CD14-positive monocyte (primary cell): ENCODE measurements at places on chromosomes 1 and 21.

- H3K4me3 ChIP-seq: no peak overlapping the region
- no peaks in the 10 kb centered on the region for H3K27me3 ChIP-seq
- no peak overlapping the region for H3K27ac ChIP-seq
- no peak for DNase-seq
Observed at GRCh38 chr1:42703888-42704464, 21.8 kb downstream of the YBX1 start.

DNA sequence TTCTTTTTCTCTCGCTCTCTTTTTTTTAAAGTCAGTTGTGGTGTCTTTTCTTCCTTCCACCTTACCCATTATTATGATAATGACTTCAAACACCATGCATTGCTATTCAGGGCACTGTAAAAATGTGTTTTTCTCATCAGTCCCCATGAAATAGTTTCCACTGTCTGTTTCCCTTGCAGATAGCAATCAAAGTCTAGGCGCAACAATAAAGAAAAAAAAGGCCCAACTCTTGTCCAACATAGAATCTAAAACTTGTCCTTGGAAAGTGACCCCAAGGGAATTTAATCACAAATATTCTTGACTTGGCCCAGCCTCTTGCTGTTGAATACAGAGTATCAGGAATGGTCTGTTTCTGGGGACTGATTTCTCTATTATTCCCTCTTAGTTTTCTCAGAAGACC is 382.5 kb downstream of the PLPP3 start:
- no peak for DNase-seq
- no peak overlapping the region for H3K27ac ChIP-seq
- no peaks in the 10 kb centered on the region for H3K36me3 ChIP-seq
- no peaks in the 10 kb centered on the region for H3K27me3 ChIP-seq

- H3K4me1 ChIP-seq: peaks cover 14% of the 10 kb centered on the region
- H3K36me3 ChIP-seq: peaks cover 44% of the 10 kb centered on the region
- no peak overlapping the region for H3K27ac ChIP-seq
- no peak for DNase-seq
- H3K27me3 ChIP-seq: no peaks in the 10 kb centered on the region
Observed at GRCh38 chr1:32810358-32810757, 6.8 kb downstream of the YARS1 start.

- H3K27ac ChIP-seq: no peak overlapping the region
- DNase-seq: no peak
- H3K4me1 ChIP-seq: no peaks in the 10 kb centered on the region
- no peaks in the 10 kb centered on the region for H3K36me3 ChIP-seq
- no peaks in the 10 kb centered on the region for H3K27me3 ChIP-seq
- no peak overlapping the region for H3K4me3 ChIP-seq
Observed at GRCh38 chr1:229980009-229980408, 87.0 kb upstream of the GALNT2 start.

- H3K4me1 ChIP-seq: no peaks in the 10 kb centered on the region
- no peaks in the 10 kb centered on the region for H3K27me3 ChIP-seq
- peaks cover 32% of the 10 kb centered on the region for H3K36me3 ChIP-seq
- no peak overlapping the region for H3K27ac ChIP-seq
Observed at GRCh38 chr1:33152685-33153432, 29.0 kb downstream of the TRIM62 start.

DNA sequence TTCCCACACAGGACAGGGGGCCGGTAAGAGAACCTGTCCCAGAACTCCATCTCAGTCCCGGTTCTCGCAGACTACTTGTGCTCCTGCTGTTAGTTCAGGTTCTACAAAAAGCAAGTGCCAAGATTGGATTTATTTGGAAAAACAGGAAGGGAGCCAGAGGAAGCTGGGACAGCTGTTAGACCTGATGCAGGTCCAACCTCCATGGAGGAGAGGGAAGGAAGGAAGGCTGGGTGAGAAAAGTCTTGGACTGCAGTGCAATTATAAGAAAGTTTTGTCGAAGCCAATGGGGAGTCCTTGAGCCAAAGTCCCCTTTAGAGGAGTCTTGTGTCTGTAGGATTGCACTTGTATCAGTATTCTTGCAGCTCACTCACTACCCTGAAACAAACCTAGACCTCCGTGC is 191.2 kb downstream of the GREM2 start:
- no peaks in the 10 kb centered on the region for H3K27me3 ChIP-seq
- no peaks in the 10 kb centered on the region for H3K36me3 ChIP-seq
- no peaks in the 10 kb centered on the region for H3K4me1 ChIP-seq
- H3K27ac ChIP-seq: no peak overlapping the region
- DNase-seq: no peak

- H3K4me3 ChIP-seq: no peak overlapping the region
- no peaks in the 10 kb centered on the region for H3K27me3 ChIP-seq
- H3K4me1 ChIP-seq: no peaks in the 10 kb centered on the region
- no peak for DNase-seq
- H3K36me3 ChIP-seq: peaks cover 7% of the 10 kb centered on the region
Observed at GRCh38 chr1:16266411-16267118, 29.6 kb upstream of the CPLANE2 start.

GRCh38 chr1:41455479-41456332 is 28.8 kb downstream of the EDN2 start:
- no peaks in the 10 kb centered on the region for H3K36me3 ChIP-seq
- no peak overlapping the region for H3K27ac ChIP-seq
- no peaks in the 10 kb centered on the region for H3K4me1 ChIP-seq
- DNase-seq: no peak
- no peak overlapping the region for H3K4me3 ChIP-seq
- H3K27me3 ChIP-seq: no peaks in the 10 kb centered on the region

- no peak for DNase-seq
- H3K36me3 ChIP-seq: no peaks in the 10 kb centered on the region
- H3K4me3 ChIP-seq: no peak overlapping the region
- H3K4me1 ChIP-seq: peaks cover 13% of the 10 kb centered on the region
- H3K27ac ChIP-seq: no peak overlapping the region
Observed at GRCh38 chr1:58754073-58754613, 29.7 kb downstream of the JUN start.

GRCh38 chr21:42682661-42683210 is 29.3 kb downstream of the PDE9A start:
- peaks cover 6% of the 10 kb centered on the region for H3K27me3 ChIP-seq
- H3K27ac ChIP-seq: no peak overlapping the region
- H3K4me1 ChIP-seq: peaks cover 6% of the 10 kb centered on the region
- H3K36me3 ChIP-seq: no peaks in the 10 kb centered on the region
- no peak for DNase-seq
- no peak overlapping the region for H3K4me3 ChIP-seq

- H3K4me1 ChIP-seq: no peaks in the 10 kb centered on the region
- H3K27ac ChIP-seq: no peak overlapping the region
- no peak overlapping the region for H3K4me3 ChIP-seq
- no peak for DNase-seq
Observed at GRCh38 chr1:54339126-54339525, 67.1 kb downstream of the SSBP3 start.

DNA sequence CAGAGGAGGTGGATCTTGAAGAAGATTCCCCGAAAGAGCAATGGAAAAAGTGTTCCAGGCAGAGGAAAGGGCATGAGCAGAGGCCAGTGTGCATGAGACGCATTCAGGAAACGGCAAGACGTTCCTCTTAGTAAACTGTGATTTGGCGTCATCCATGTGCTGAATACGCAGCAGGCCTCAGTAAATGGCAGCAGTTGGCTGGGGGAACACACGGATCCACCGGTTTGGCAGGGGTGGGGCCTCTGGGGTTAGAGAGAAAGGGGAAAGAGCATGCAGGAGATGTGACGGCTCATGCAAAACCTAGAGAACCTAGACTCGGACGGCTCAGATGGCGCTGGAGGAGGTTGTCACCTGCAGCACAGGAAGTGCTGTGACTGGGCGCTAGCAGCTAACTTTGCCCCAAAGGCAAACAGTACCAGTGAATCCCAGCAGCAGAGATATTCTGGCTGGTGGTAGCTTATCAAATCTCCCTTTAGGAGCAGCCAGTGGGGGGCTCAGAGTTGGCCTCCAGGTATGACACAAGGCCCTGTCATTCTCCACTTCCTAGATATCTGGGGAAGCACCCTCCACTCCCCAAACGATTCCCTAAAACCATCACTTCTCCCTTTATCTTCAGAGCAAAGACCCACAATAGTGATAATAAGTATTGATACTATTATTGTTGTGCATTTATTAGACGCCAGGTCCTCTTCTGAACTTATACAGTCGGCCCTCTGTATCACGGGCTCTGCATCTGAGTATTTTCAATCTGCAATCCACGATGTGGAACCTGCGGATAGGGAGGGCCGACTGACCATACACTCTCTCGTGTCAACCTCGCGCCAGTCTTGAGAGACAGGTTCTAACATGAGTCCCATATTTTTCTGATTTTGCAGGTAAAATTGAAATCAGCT is 7.6 kb downstream of the LAPTM5 start:
- H3K27me3 ChIP-seq: no peaks in the 10 kb centered on the region
- H3K4me3 ChIP-seq: no peak overlapping the region
- peaks cover 80% of the 10 kb centered on the region for H3K36me3 ChIP-seq
- DNase-seq: peak; percentile 55
- H3K4me1 ChIP-seq: peaks cover 100% of the 10 kb centered on the region

- DNase-seq: no peak
- H3K27me3 ChIP-seq: no peaks in the 10 kb centered on the region
- no peak overlapping the region for H3K27ac ChIP-seq
Observed at GRCh38 chr1:96416701-96417444, 304.7 kb upstream of the PTBP2 start.

- peak; percentile 99 for DNase-seq
- H3K4me1 ChIP-seq: peaks cover 57% of the 10 kb centered on the region
Observed at GRCh38 chr1:206050655-206051235, 2.2 kb upstream of the RHEX start.

DNA sequence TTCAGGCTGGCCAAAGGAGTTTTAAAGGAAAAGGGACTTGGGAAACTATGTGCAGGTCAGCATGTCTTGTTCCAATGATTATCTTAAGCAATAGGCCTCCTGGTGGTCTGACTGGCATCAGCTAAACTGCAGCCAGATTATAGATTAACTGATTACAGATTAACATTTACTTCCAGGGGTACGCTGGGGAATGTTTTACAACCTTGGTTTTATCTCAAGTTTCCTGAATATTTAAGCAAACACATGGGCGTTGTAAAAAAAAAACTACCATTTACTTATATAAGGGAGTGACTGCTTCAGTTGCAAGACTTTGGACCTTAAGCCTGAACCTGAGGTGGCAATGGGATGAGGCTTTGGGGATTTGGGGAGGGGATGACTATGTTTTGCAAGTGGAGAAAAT is 600.6 kb upstream of the B3GALT2 start:
- H3K36me3 ChIP-seq: no peaks in the 10 kb centered on the region
- H3K27ac ChIP-seq: no peak overlapping the region
- no peak for DNase-seq
- H3K27me3 ChIP-seq: no peaks in the 10 kb centered on the region
- no peak overlapping the region for H3K4me3 ChIP-seq

DNA sequence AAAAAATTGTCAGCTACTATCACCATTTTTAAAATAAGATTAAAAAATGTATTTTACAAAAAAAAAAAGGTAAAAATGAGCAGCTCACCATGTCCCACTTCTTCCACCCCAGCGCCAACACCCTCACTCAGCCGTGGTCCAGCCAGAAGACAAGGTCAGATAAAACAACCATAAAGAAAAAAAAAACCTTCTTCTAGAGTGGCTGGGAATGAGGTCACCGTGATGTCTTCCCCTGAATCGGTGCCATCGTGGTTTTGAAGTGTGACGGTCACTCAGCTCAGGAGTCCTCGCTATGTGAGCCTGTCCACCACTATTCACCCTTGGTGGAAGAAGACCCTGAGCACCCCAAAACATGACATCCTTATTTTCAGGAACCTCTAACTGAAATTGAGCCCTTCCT is 38.1 kb downstream of the B3GALT5 start:
- H3K4me1 ChIP-seq: no peaks in the 10 kb centered on the region
- H3K27ac ChIP-seq: no peak overlapping the region
- DNase-seq: no peak
- H3K36me3 ChIP-seq: no peaks in the 10 kb centered on the region

DNA sequence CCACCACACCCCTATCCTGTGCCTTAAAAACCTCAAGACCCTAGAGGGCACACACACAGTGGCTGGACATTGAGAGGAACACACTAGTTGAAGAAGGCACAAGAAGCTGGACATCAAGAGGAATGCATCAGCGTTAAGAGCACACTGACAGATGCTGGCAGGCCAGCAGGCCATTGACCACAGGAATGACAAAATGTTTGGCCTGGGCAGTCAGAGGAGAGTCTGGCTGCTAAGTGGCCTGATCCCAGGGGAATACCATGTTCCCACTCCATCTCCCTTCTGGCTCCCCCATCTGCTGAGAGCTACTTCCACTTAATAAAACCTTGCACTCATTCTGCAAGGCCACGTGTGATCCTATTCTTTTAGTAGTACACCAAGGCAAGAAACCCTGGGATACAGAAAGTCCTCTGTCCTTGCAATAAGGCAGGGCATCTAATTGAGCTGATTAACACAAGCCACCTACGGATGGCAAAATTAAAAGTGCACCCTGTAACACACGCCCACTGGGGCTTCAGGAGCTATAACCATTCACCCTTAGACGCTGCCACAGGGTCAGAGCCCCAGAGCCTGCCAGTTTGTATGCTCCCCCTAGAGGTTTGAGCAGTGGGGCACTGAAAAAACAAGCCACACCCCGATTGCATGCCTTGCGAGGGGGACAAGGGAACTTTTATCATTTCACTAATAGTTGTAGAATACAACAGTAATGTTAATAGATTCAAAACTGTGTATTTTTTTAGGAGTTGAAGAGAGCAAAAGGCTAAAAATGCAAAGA is 1216.1 kb upstream of the NCAM2 start:
- DNase-seq: no peak
- H3K4me3 ChIP-seq: no peak overlapping the region
- no peak overlapping the region for H3K27ac ChIP-seq
- H3K4me1 ChIP-seq: no peaks in the 10 kb centered on the region
- no peaks in the 10 kb centered on the region for H3K27me3 ChIP-seq

- peaks cover 18% of the 10 kb centered on the region for H3K4me1 ChIP-seq
- no peak overlapping the region for H3K4me3 ChIP-seq
- no peak overlapping the region for H3K27ac ChIP-seq
Observed at GRCh38 chr1:116531917-116532316, 38.9 kb downstream of the CD58 start.

DNA sequence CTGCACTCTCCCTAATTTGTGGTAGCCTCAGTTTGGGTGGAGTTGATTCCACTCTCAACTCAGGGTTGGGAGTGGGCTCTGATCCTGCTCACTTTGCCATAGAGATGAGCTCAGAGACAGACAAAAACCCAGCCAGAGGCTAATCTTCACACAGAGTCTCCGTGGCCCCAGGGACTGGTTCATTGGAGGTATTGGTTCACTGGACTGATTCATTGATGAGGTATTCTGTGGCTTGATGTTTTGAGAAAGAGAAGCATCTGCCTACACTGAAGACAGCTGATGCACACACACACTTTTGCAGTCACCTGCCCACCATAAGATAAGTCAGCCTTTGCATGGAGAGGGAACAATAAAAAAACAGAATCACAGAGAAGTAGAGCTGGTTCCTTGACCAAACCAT is 183.8 kb downstream of the AJAP1 start:
- no peak overlapping the region for H3K4me3 ChIP-seq
- no peak overlapping the region for H3K27ac ChIP-seq
